Naive B cell (primary cell): ENCODE measurements at places on chromosomes 16 and 17. TPM values are rescaled to one million over a fixed set of nuclear protein-coding genes. Genes with fewer than 3 reads are reported as not detected.
A peak's percentile ranks its signal among the peaks of the same experiment; 100 is the strongest.

DNA sequence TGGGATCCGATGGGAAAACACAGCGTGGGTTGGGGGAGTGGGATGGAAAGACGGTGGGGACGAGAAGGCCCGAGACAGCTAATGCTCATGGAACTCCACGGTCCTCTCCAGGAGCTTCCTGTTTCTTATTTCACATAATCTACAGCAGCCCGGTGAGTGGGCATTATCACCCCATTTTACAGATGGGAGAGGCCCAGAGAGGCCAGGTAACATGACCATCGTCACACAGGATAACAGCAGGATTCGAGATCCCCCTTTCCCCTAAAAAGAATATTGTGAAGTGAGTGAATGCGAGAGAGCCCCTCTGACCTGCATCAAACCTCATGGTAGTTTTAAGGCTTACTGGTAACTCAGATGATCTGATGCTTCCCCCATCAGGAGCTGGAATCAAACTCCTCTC lies 12.0 kb downstream of the CIBAR2 start:
- DNase-seq, result no peak

- no peak for DNase-seq
Measured at GRCh38 chr16:83701494-83701893, 106.3 kb upstream of the HSBP1 start.

DNA sequence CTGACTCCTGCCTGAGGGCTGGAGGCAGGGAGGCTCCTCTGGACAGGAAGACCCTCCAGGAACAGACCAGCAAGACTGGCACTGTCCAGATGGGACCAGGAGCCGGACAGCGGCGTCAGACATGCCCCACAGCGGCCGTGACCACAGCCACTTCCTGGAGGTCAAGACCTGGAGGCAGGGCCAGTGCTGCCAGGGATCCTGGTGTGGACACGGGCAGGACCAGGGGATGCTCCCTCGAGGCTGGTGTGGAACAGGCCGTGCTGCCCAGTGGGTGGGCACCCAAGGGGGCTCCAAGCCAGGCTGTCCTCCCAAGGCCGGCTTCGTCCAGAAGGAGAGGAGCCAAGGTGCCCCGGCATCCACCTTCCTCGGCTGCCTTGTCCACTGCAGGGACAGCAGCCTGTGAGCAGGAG lies 4.5 kb upstream of the CCDC57 start:
- DNase-seq, result no peak

- DNase-seq, result no peak
Measured at GRCh38 chr17:19470530-19471261, 59.7 kb downstream of the RNF112 start.

DNA sequence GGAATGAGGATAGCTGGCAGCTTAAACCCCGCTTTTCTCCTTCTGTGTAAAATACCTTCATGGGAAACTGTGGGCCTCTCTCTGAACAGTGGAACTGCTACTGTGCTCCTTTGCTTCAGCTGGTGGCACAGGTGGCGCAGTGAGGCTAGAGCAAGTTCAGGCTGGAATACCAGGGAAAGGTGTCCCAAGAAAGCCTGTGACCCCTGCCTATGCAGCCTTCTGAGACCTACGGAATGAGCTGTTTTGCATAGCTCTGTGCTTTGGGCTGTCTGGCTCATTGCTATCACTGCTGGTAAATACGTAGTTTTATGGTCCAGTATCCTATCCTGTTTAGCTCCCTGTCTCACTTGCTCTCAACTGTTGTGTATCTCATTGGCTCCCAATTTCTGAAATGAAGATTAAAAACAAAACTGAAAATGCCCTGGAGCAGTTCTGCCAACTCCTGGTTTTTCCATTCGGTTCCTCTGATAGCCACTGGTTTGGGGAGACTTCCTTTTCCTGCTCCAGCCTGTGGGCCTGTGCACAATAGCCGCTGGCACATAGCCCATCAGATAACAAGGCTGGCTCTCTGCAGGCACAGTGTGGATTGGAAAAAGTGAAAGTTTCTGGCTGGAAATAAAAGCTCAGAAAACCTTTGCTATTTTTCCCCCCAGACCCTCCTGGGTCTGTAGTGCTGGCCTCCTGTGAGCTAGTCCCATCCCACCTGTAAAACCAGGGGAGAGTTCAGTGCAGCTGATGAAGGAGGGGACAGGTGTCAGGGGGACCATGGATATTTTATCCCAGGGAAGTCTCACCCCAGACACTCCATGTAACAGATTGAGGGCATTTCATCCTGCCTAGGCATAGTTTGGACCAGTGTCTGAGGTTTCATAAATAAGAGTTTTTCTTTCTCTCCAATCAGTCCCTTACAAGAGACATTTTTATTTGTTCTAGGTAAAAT lies 24.0 kb downstream of the LIMD2 start:
- no peak for DNase-seq

DNA sequence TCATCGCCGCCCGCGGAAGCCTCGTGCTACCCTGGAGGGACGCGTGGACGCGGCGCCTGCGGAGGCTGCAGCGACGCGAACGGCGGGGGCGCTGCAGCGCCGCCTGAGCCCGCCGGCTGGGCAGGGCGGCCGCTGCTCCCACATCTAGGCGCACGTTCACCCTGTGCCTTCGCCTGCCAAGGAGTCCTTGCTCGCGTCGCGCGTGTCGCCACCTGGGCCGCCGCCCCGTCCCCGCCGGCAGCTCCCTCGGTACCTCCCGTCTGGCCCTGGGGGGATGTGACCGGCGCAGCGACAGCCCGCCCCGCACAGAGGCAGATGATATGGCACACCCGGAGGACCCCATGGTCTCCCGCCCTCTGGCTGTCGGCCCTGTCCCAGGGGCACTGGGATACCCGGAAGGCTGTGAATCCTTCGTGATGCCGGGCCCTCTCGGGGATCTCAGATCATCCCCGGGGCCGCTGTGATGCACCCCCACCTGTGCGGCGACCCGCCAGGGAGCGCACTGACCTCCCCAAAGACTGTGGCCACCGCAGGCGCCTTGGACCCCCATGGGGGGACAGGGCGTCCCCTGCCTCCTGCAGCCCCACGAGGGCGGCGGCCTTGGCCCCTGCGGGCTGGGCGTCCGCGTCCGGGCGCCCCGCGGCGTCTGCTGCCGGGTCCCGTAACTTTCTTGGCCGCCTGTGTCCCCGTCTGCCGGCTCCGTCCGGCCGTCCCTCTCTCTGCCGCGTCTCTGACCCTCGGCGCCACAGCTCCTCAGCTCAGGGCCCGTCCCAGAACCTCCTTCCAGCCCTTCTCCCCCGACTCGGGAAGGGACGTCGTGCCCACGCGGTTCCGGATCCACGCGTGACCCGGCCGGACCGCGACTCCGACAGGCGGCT lies 689 bp upstream of the TBC1D24 start:
- peak; percentile 58 for DNase-seq

- no peak for DNase-seq
Measured at GRCh38 chr16:54462151-54462651, 175.6 kb upstream of the IRX3 start.

- no peak for DNase-seq
Measured at GRCh38 chr17:4358154-4358553, 8.3 kb downstream of the UBE2G1 start.

- DNase-seq, result no peak
Measured at GRCh38 chr17:5678171-5678570, 93.9 kb upstream of the NLRP1 start.

GRCh38 chr16:67114793-67115192 lies 5.1 kb downstream of the PHAF1 start:
- no peak for DNase-seq

DNA sequence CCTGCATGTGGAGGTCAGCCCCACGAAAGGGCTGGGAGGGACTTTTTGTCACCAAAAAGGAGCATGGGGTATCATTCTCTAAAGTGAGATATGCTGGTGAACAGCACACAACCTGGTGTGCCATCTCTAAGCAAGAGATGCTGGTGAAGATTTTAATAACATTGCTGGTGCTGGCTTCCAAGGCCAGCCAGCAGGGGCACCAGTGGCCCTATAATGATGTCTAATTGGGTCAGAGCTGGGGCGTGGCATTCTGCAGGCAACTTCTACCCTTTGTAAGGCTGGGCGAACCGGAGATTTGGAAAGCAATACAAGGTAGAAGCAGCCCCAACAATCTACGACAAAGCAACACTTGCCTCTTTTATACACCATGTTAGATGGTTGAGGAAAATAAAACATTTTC lies 16.8 kb downstream of the SDR42E1 start:
- no peak for DNase-seq

- no peak for DNase-seq
Measured at GRCh38 chr16:4179020-4179419, 62.8 kb upstream of the ADCY9 start.

GRCh38 chr17:79945591-79946255 lies 89.9 kb downstream of the TBC1D16 start:
- no peak for DNase-seq

GRCh38 chr17:33164169-33164881 lies 128.8 kb downstream of the ASIC2 start:
- no peak for DNase-seq

DNA sequence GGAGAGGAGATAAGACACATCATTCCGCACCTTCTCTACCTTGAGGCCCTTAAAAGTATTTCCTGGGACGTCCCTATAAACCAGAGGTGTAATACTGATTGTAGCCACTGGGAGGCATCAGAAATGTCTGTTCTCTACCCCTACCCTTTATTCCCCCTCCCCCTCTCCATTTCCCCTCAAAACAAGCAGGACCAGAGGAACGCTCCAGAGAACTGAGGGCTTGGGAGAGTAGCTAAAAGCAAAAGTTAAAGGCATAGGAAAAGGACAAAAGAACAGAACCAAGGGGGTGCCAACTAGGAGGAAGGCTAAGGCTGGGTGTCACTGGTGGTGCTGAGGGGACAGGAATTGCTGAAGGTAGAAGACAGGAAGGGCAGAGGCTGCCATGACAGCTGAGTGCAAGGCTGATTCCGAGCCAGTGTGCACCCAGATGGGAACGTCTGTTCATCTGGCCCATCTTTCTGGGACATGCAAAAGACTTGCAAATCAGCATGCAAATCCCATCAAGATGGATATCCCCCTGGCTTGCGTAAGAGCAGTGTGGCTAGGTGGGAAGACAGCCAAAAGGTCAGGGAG lies 6.7 kb downstream of the CAMTA2 start:
- DNase-seq, result no peak

GRCh38 chr17:731644-732066 lies 741 bp upstream of the TLCD3A start:
- no peak for DNase-seq

DNA sequence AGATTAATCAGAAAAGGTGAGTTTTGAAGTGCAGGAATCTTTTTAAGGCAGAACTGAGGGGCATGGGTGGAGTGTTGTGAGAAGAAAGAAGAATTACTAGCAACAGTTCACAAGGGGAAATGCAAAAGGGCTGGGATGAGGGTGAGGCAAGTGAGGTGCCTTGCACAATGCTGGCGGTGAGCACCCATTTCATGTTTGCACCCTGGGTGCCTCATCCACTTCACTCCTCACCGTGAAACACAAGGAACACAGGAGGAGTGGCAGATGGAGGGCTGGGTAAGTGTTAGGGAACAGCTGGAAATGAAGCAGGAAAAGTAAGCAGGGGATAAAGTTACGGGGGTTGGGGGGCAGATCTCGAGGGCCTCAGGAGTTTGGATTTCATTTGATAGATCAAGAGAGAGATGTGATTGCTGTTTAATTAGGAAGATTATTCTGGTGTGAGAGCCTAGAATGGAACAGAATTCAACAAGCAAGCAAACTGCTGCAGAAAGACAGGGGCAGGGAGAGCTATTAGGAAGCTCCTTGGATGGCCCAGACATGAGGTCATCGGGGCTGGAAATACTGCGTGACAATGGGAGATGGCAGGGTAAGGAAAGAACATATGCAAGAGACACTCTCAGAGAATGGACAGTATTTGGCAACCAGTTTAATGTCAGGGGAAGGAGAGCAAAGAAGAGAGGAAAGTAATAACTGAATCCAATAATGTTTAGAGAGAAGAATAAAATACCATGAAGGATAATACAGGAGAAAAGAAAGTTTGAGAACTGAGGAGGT lies 8.3 kb upstream of the HEATR6 start:
- no peak for DNase-seq

- no peak for DNase-seq
Measured at GRCh38 chr17:75914643-75915267, 10.1 kb upstream of the MRPL38 start.

DNA sequence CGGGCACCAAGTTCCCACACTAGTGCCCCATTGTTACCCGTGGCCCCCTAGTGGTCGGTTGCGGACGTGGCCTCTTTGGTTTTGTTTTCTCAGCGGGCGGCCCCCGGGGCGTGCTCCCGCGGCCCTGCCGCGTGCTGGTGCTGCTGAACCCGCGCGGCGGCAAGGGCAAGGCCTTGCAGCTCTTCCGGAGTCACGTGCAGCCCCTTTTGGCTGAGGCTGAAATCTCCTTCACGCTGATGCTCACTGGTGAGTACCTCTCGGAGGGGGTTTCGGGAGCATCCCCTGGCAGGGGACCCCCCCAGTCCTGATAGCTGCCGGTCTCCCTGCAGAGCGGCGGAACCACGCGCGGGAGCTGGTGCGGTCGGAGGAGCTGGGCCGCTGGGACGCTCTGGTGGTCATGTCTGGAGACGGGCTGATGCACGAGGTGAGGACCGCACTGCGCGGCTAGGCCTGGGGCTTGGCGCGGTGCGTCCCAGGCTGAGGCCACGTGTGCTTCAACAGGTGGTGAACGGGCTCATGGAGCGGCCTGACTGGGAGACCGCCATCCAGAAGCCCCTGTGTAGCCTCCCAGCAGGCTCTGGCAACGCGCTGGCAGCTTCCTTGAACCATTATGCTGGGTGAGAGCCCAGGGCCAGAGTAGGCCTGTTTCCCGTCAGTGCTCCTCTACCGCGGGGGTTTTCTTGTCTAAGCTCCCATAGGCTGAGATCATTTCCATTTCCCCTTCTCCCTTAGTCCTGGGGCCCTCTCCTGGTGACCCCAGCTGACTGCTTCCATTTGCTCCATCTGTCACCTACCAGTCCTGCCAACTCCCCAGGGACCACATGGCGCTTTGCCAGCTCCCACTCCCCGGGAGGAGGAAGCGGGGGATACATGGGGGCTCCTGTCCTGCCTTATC lies 1.7 kb downstream of the SPHK1 start:
- peak; percentile 80 for DNase-seq

GRCh38 chr16:48113001-48113400 lies 42.8 kb downstream of the ABCC12 start:
- DNase-seq, result no peak

- peak; percentile 40 for DNase-seq
Measured at GRCh38 chr17:64216338-64217248, 46.5 kb downstream of the TEX2 start.

The HOXB1 gene
- polyA plus RNA-seq, result not detected

The AATK gene
- polyA plus RNA-seq, result not detected

The SUZ12 gene
- polyA plus RNA-seq, result 28.4 TPM

The APRT gene
- polyA plus RNA-seq, result 375 TPM

The HCRT gene
- polyA plus RNA-seq, result not detected

The ODAD4 gene
- 0.33 TPM for polyA plus RNA-seq

The KRTAP4-7 gene
- not detected for polyA plus RNA-seq

The ZMYND15 gene
- polyA plus RNA-seq, result not detected

The TBC1D3E gene
- polyA plus RNA-seq, result not detected

The NECAB2 gene
- polyA plus RNA-seq, result not detected

The MYH1 gene
- not detected for polyA plus RNA-seq
